Uterus (tissue), 4 donors: ENCODE measurements at places on chromosomes 12 and 14. TPM values are rescaled to one million over a fixed set of nuclear protein-coding genes. Genes with fewer than 3 reads are reported as not detected.

DNA sequence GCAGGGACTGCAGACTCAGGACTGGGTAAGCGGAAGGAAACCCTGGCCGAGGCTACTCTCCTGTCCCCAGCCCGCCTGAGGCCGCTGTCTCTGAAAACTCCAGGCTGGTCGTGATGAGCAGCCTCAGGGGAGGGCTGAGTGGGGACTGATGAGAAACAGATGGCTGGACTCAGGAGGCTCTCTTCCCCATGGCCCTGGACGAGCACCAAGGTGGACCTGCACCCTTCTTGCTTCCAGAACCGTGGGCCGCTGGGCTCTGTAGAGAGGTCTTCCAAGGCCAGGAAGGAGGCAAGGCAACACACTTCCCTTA is 1.1 kb downstream of the TEX22 start:
- no peaks in the 10 kb centered on the region for H3K4me1 ChIP-seq
- no peak overlapping the region for H3K27ac ChIP-seq
- H3K27me3 ChIP-seq = no peaks in the 10 kb centered on the region
- DNase-seq = no peak

The SLC24A4 gene
- total RNA-seq = not detected

- H3K36me3 ChIP-seq = no peaks in the 10 kb centered on the region
- H3K4me1 ChIP-seq = no peaks in the 10 kb centered on the region
- no peak for DNase-seq
- no peak overlapping the region for H3K4me3 ChIP-seq
Measured at GRCh38 chr12:68118096-68118755, 41.3 kb downstream of the IFNG start.

- no peak for DNase-seq
- no peaks in the 10 kb centered on the region for H3K4me1 ChIP-seq
- no peaks in the 10 kb centered on the region for H3K27me3 ChIP-seq
- no peaks in the 10 kb centered on the region for H3K36me3 ChIP-seq
- no peak overlapping the region for H3K4me3 ChIP-seq
- H3K27ac ChIP-seq = no peak overlapping the region
Measured at GRCh38 chr14:64187331-64187730, 106.8 kb downstream of the ESR2 start.

DNA sequence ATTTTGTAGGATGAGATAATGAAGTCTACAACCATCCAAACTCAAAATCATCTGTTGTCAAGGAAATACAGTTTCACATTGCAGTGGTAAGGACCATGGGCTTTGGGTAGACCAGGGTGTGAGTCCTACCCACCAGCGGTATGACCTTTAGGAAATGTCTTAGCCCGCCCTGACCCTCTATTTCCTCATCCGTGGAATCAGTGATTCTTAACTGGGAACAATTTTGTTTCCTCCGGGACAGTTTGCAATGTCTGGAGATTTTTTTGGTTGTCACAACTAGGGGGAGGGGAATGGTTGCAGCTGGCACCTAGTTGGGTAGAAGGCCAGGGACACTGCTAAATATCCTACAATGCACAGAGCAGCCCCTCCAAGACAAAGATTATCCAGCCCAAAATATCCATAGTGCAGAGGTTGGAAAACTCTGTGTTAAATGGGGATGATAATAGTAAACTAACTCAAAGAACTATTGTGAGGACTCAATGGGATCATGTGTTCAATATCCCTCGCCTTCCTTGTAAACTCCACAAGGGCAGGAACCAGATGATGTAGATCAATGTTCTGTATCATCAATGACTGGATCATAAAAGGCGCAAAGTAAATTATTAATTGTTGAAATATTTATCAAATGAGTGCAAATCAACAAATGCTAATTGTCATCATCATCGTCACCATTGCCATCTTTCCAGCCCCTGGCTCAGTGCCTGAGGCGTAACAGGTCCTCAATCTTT is 15.7 kb upstream of the IFT81 start:
- no peak overlapping the region for H3K4me3 ChIP-seq
- no peak for DNase-seq
- H3K4me1 ChIP-seq = no peaks in the 10 kb centered on the region
- no peaks in the 10 kb centered on the region for H3K36me3 ChIP-seq
